ENCODE measurements at places on chromosomes 2 and 18. TPM values are rescaled to one million over a fixed set of nuclear protein-coding genes. Genes with fewer than 3 reads are reported as not detected.
A peak's percentile ranks its signal among the peaks of the same experiment; 100 is the strongest.

- H3K27me3 ChIP-seq: no peaks in the 10 kb centered on the region
- no peak overlapping the region for H3K4me3 ChIP-seq
- H3K27ac ChIP-seq: 0 out of 2 replicates have a peak overlapping the region, but pooled peaks have one; percentile 41
- H3K4me1 ChIP-seq: peaks cover 12% of the 10 kb centered on the region
These were observed 32.6 kb downstream of the NFATC1 start for GRCh38 chr18:79428287-79428686.

- DNase-seq: no peak
- H3K27me3 ChIP-seq: no peaks in the 10 kb centered on the region
- peaks cover 31% of the 10 kb centered on the region for H3K36me3 ChIP-seq
These were observed 35.4 kb downstream of the PREPL start for GRCh38 chr2:44325897-44326296.

The PROC gene
- total RNA-seq: 0.59 TPM

- H3K27ac ChIP-seq: no peak overlapping the region
- no peaks in the 10 kb centered on the region for H3K4me1 ChIP-seq
- no peaks in the 10 kb centered on the region for H3K27me3 ChIP-seq
- no peak overlapping the region for H3K4me3 ChIP-seq
These were observed 155.9 kb downstream of the NAPG start for GRCh38 chr18:10681581-10682367.

DNA sequence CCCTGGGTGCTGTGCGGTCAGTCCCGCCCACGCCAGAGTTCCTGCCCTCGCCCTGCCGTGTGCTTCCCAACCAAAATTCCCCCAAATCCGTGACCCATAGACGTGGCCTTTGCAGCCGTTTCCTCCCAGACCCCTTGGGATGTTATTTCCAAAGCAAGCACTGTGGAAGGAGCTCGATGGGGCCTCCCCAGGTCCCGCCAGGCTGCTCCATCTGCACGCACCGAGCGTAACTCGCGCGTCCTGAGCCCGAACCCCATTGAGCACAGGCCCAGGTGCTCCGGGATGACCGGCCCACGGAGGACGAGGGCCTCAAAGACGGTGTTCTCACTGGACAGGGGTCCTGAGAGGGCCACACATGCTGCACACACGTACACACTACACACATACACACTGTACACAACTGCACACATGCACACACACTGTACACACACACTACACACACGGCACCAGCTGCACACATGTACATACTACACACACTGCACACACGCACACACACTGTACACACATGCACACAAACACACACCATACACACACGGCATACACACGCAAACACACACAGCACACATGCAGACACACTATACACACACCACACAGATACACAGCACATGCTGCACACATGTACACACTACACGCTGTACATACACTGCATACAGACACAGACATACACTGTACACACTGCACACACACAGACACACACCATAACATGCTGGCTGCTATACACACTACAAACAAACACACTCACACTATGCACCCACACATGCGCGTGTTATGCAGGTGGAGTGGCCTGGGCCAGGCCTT is 431.2 kb upstream of the SALL3 start:
- no peak overlapping the region for H3K4me3 ChIP-seq
- H3K4me1 ChIP-seq: no peaks in the 10 kb centered on the region
- no peak for DNase-seq

DNA sequence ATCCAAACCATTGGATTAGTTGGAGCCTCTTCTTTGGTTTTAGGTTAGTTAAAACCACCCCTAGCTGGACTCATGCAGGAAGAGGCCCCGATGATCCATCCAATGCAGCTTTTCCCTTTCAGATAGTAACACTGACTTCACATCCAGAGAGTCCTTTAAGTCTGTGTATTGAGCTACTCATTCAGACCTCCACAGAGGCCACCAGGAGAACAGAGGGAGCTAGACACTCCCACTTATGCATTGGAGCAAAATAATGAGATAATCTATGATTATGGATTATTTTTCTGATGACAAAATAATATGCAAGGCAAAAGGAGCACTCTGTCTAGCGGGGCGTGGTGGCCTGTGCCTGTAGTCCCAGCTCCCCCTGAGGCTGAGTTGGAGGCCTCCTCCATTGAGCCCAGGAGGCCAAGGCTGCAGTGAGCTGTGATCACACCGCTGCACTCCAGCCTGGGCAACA is 1.6 kb upstream of the ROCK2 start:
- peaks cover 27% of the 10 kb centered on the region for H3K4me1 ChIP-seq
- no peak overlapping the region for H3K27ac ChIP-seq

DNA sequence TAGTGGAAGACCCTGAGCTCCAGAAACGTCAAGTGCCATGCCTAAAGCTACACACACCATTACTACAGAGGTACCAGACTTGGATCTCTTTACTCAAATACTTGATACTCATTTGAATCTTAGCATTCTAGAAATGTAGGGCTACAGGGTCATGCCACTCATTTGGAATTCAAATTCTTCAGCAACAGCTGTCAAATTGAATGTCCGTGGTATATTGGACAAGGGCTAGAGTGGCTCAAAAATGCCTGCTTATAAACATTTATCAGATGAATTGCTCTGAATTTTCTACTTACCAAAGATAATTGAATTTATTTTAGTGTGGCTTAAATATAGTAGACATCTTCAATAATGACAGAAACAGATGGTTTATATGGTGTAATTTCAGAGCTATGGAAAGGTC is 669.7 kb downstream of the SLC4A3 start:
- H3K36me3 ChIP-seq: peaks cover 5% of the 10 kb centered on the region
- no peak overlapping the region for H3K27ac ChIP-seq
- H3K4me1 ChIP-seq: peaks cover 7% of the 10 kb centered on the region
- peaks cover 6% of the 10 kb centered on the region for H3K27me3 ChIP-seq
- DNase-seq: no peak

The SMYD1 gene
- not detected for total RNA-seq

The CFC1 gene
- not detected for total RNA-seq

GRCh38 chr2:119252186-119253113 is 28.8 kb downstream of the STEAP3 start:
- peaks cover 33% of the 10 kb centered on the region for H3K4me1 ChIP-seq
- H3K27ac ChIP-seq: no peak overlapping the region
- no peaks in the 10 kb centered on the region for H3K27me3 ChIP-seq
- no peak overlapping the region for H3K4me3 ChIP-seq

GRCh38 chr2:171923206-171923605 is 945 bp downstream of the HAT1 start:
- H3K36me3 ChIP-seq: peaks cover 13% of the 10 kb centered on the region
- H3K27ac ChIP-seq: peak overlapping the region; percentile 99
- peaks cover 20% of the 10 kb centered on the region for H3K4me1 ChIP-seq
- no peak for DNase-seq

DNA sequence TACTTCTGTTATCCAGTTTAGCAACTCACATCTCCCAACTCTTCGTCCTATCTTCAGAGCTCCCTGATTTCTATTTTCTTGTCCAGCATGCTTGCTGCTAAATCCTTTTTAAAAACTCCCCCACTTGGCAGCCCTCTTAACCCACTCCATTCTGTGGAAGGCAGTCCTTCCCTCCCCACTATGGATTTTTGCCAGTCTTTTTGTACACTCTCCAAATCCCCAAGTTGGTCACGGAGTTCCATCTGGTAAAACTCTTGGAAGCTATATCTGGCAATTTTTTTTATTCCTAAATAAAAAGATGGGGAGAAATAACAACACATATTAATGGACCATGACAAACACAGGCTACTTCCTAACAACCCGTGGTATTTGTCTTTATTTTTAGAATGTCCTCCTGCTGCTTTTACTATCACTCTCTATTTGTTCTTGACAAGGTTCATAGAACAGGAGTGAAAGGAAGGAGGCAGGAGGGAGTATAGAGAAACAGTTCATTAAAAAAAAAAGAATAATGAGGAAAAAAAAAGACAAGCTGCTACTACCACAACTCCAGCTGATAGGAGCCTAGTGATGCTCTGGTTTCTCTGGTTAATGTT is 120.0 kb upstream of the THSD7B start:
- no peaks in the 10 kb centered on the region for H3K27me3 ChIP-seq
- H3K36me3 ChIP-seq: no peaks in the 10 kb centered on the region
- no peak for DNase-seq
- no peaks in the 10 kb centered on the region for H3K4me1 ChIP-seq
- no peak overlapping the region for H3K4me3 ChIP-seq
- H3K27ac ChIP-seq: no peak overlapping the region

DNA sequence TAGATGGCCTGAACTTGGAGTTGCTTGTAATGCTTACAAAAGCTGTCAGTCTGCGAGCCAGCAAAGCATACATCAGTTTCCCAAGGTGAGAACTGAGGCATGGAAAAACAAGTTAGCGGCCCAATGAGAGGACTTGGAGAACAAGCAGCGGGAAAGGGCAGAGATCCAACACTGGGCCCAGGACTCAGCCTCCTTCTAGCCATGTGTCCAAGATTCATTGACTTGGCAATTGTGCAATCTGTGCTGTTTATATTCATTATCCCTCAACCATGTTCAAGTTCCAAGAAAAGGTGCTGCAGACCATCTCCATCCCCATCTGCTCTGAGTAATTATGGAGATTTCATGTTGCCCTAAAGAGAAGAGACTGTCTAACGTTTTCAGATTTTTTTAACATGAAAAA is 187.4 kb downstream of the ALK start:
- no peaks in the 10 kb centered on the region for H3K4me1 ChIP-seq
- no peak for DNase-seq
- H3K27ac ChIP-seq: no peak overlapping the region
- no peaks in the 10 kb centered on the region for H3K27me3 ChIP-seq
- no peak overlapping the region for H3K4me3 ChIP-seq

GRCh38 chr2:64857581-64858471 is 131.4 kb upstream of the SLC1A4 start:
- no peaks in the 10 kb centered on the region for H3K36me3 ChIP-seq
- H3K4me3 ChIP-seq: no peak overlapping the region
- H3K27ac ChIP-seq: no peak overlapping the region

The RNASEH1 gene
- total RNA-seq: 38.7 TPM

GRCh38 chr2:56892382-56892781 is 708.6 kb downstream of the CCDC85A start:
- H3K4me1 ChIP-seq: no peaks in the 10 kb centered on the region
- no peaks in the 10 kb centered on the region for H3K27me3 ChIP-seq
- no peak overlapping the region for H3K4me3 ChIP-seq
- H3K27ac ChIP-seq: no peak overlapping the region
- DNase-seq: no peak

DNA sequence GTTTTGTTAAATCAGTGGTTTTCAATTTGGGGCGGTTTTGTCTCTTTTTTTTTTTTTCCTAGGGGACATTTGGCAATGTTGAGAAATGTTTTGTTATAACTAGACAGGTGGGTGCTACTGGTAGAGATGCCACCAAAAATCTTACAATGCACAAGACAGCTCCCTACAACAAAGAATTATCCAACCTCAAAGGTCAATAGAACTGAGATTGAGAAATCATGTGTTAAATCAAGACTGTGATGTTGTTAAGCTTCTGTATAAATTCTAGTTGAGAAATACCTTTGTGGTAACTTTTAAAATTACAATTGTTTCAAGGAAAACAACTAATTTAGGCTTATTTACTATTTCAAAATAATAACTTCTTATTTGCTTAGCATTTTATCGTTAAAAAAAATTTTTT is 9.4 kb upstream of the SPOPL start:
- H3K27ac ChIP-seq: no peak overlapping the region
- H3K4me1 ChIP-seq: peaks cover 22% of the 10 kb centered on the region
- no peaks in the 10 kb centered on the region for H3K27me3 ChIP-seq

GRCh38 chr2:222756951-222757650 is 85.6 kb downstream of the MOGAT1 start:
- peaks cover 20% of the 10 kb centered on the region for H3K4me1 ChIP-seq
- no peak overlapping the region for H3K27ac ChIP-seq
- H3K4me3 ChIP-seq: no peak overlapping the region
- no peak for DNase-seq

DNA sequence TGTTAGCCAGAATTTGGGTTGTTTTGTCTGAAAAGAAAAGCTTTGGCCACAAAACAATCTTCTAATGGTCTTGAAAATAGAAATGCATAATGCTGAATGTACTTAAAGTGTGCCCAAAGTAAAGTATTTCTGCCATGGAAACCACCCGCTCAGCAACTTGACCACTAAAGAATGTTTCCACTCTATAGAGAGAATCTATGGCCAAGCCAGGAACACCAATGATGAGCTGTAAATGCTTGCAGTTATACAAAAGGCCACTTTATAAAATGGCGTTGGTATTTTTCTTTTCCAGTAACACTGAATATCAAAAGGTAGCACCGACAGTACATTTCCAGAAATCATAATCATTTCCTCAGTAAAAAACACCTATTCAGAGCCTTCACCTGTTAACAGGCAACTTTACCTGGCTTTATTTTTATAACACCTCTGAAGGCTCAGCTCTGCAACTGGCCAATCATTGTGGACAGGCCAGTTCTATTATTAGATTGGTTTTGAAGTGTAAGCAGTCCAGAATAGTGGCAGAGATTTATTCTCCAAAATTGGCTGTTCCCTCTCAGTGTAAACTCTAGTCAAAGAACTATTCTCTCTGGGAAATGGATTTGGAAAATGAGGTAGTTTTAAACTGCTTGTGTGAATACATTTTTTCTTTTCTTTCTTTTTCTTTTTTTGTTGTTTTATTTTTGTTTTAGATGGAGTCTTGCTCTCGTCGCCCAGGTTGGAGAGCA is 36.1 kb downstream of the SLC40A1 start:
- no peak overlapping the region for H3K4me3 ChIP-seq
- no peak overlapping the region for H3K27ac ChIP-seq
- H3K27me3 ChIP-seq: no peaks in the 10 kb centered on the region
- no peaks in the 10 kb centered on the region for H3K36me3 ChIP-seq
- DNase-seq: no peak
